ENCODE measurements at places on chromosomes 2 and 18.

GRCh38 chr2:157866666-157867642, 9.2 kb downstream of the ACVR1 start:
- no peak for DNase-seq

DNA sequence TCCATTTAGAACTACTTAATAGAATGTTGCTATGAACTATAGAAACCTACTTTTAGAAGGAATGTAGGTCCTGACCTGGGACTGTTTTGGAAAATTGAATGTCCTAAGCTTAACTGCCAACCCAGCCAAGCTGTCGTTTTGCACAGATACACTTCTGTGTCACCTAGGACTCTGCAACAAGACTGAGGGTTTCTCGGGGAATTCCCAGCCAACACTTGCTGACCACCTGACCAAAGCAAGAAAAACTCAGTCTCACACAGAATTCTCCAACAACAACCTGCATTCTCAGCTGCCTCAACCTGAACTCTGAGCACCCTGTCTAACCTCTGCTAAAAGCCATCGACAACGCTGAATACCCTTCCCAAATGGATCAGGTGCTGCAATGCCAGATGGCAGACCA, 128.2 kb downstream of the SS18 start:
- no peak for DNase-seq

- peak; percentile 20 for DNase-seq
These were observed 34.5 kb upstream of the L3MBTL4 start for GRCh38 chr18:6449213-6449612.

- peak; percentile 80 for DNase-seq
These were observed 494 bp downstream of the ANKZF1 start for GRCh38 chr2:219230059-219230540.

DNA sequence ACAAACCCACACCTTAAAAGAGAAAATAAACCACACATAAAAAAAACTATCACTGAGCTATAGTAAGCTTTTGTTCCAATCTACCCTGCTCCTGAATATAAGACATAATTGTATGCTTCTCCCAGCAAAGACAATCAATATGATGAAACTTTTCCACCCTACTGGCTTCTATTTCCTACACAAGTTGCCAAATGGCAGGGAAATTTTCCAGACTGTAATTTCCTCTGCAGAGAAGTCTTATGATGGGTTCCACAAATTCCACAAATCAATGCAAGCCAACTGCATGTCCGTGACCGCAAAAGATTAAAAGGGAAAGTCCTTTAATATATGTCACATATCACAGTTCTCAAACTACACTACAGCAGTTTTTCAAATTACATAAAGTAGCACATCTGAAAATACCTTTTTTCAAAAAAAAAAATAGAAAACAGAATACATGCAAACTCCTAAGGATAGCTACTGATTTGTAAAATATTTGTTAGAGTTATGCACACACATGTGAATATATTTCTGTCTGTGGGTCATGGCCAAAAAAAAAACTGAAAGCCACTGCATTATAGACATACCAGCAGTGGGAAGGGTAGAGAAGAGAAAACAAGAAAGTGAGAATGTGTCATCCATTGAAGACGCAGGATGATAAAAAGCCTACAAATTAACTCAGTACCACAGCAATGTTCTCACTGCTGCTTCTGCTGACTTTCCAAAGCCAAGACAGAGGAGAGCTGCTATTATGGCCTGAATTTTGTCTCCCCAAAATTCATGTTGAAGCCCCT, 61.4 kb downstream of the RPL31 start:
- no peak for DNase-seq

- DNase-seq: no peak
These were observed 333.9 kb downstream of the EIPR1 start for GRCh38 chr2:3043726-3044125.

GRCh38 chr18:70368903-70369302, 80.1 kb downstream of the SOCS6 start:
- no peak for DNase-seq

DNA sequence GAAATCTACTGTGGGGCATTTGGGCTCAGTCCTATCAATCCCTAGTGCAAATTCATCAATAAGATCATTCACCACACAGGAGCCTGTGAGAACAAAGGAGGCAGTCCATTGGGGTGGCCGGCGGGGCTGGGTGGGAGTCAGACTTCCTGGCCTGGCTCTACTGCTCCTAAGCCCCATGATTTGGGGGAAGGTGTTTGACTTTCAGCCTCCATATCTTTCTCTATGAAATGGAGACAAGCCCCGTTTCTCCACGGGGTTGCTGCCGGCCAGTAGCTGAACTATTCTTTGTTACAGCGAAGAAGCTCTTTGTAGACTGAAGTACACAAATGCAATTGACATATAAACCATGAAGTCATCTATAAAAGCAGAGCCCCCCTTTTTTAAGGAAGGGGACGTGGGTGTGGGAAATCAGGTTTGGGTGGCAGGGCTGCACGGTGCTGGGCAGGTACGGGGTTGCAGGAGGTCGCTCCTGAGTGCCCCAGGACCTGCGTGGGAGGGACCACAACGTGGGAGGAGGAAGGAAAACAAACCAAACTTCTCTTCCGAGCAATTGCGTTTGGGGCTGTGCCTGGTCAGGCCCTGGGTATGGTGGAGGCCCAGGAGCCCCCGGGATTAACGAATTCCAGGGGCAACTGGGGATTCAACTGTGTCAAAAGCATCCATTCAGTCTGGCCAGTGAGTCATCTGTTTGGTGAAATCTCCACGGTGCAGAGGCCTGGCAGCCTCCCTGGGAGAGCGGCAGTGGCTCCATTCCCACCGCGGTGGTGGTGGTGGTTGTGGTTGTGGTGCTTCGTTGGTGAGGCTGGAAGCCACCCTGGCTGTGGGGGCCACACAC, 18.2 kb downstream of the FBLN7 start:
- no peak for DNase-seq

DNA sequence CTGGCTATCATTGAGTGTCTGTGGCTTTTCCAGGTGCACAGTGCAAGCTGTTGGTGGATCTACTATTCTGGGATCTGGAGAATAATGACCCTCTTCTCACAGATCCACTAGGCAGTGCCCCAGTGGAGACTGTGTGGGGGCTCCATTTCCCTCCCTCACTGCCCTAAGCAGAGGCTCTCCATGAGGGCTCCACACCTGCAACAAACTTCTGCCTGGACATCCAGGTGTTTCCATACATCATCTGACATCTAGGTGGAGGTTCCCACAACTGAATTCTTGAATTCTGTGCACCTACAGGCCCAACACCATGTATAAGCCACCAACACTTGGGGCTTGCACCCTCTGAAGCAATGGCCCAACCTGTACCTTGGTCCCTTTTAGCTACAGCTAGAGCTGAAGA, 775.4 kb upstream of the CDH2 start:
- DNase-seq: no peak

DNA sequence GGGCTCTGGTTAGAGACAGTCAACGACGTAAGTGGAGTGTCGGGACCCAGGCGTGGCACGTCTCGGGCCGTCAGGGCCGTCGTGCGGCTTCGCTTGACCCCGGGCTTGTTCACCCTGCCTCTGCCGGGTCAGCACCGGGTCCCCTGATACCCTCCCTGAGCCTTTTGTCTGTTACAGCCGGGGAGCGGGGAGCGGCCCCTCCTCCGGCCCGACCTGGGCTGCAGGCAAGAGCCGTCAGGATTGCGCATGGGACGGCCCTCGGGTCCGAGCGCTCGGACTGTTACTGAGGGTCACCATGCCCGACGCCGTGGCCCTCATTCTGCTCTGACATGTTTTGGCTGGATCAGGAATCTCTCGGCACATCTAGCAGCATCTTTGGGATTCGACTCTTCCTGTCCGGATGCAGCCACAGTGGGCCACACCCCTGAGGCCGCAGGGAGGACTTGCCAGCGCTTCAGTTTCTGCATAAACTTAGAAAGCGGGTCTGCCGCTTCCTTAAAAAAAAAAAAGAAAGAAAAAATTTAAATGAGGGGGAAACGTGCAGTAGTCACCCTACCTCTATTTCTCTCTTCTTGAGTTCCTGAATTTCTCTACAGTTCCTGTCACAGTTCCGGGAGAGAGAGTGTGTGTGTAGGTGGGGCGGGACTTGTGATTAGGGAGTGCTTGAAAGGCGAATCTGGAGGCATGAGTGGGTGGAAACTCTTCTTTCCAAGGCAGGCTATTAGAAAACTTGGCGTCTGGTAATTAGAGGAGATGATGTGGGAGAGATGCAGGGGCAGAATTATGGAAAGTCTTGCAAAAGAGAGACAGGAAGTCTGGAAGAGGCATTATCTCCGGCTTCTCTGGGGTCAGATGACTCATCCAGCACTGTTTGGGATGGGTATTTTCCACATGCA, 909 bp downstream of the TMEM87B start:
- peak; percentile 61 for DNase-seq

DNA sequence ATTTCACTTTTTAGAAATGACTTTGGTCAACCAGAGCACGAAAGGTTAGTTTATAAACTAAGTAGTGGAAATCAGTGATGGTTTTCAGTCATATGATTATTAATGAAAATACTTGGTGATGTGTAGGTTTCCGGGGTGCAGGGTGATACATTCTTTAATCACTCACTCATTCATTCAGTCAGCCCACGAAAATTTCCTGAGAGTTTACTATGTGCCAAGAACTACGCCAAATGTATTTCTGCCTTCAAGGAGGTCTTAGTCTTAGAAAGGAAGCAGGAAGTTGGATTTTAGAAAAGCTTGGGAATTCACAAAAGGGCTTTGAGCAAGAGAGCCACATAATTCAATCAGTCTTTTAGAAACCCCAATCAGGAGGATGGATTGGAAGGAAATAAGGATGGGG, 543.6 kb downstream of the PLCL1 start:
- DNase-seq: no peak

GRCh38 chr2:122596598-122596997, 841.1 kb downstream of the TSN start:
- no peak for DNase-seq

- no peak for DNase-seq
These were observed 255.4 kb downstream of the NDUFA10 start for GRCh38 chr2:239769554-239770245.

DNA sequence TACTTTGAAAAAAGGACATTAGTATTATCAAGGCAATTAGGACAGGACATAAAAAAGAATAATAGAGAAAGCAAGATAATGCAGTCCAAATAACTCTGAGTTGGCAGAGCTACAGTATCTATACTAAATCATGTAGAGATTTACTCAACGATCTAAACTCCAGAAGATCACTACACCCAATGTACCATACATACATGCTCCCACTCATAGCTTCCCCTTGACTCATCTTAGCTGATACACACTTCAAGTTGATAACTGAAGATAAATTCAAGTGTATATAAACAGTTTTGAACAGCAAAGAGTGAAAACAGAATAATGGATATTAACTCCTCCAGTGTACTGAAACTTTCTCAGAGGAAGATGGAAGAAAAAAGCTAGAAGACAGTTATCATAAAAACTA, 78.5 kb downstream of the SESTD1 start:
- DNase-seq: no peak

DNA sequence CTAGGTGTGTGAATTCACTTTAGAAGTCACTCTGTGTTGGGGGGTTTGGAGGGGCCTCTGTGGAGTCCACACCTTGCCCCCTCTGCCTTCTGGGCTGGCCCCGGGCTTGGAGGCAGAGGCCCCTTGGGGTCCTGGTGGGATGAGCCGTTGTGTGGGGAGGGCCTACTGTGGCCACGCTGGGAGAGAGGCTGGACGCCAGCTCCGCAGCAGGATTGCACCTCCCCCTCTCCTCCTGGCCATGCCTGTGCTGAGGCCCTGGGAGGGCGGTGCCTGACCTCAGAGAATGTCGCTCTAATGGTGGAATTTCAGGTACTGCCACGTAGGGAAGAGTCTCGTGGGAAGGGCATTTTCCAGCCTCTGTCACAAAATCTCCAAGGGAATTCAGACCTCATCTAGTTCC, 237.0 kb downstream of the ATAD2B start:
- DNase-seq: peak; percentile 30

DNA sequence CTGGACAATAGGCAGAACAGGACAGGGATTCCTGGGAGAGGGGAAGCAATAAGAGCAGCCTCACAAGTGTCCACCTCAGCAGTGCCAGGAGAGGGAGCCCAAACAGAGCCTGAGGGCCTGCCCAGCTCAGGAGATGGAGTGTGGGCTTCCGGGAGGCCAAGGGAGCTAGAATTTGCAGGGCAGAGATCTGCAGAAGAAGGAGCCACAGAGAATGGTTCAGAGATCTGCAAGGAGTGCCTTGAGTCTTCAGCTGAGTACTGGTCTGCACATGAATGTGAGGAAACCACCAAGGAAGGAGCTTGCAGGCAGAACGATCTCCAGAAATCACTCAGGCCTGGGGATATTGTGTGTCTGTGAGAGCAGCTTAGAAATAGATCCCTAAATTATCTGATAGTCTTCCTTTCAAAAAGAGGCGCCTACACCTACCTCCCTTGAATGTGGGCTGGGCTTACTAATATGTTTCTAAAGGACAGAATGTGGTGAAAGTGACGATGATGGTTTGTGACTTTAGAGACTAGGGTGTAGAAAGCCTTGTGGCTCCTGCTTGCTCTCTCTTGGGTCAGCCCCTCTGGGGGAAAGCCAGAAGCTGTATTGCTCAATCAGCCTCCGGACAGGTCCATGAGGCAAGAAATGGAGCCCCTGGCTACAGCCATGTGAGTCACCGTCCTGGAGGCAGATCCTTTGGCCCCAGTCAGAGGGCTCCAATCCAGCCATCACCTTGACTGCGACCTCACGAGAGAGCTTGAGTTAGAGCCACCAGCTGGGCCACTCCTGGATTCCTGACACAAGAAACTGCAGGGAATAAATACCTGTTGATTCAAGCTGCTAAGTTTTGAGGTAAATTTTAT, 7.6 kb upstream of the LPIN1 start:
- peak; percentile 63 for DNase-seq

GRCh38 chr2:164252568-164253287, 368.6 kb downstream of the GRB14 start:
- DNase-seq: no peak

GRCh38 chr2:180258041-180258537, 251.0 kb upstream of the CWC22 start:
- no peak for DNase-seq

DNA sequence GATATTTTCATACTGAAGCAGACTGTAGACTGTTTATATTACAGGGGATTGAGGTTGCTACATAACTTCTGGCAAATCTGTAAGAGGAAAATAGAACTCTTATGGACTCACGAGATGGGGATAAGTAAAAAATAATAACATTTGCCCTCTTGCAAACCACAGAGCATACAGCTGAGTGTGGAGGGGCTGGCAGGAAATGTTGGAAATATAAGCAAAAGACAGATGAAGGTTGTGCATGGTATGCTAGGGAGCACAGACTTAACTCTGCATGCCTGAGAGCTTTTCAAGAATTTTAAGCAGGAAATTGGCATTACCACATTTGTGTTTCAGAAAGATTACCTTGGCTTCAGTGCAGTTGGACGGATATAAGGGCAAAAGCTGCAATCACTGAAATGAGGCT, 411.1 kb downstream of the RAD51AP2 start:
- DNase-seq: no peak

- DNase-seq: no peak
These were observed 73.6 kb downstream of the CD226 start for GRCh38 chr18:69874058-69874457.

GRCh38 chr18:64986906-64987495, 763.8 kb upstream of the CDH7 start:
- DNase-seq: no peak
